ENCODE measurements at places on chromosomes 7 and 10.

DNA sequence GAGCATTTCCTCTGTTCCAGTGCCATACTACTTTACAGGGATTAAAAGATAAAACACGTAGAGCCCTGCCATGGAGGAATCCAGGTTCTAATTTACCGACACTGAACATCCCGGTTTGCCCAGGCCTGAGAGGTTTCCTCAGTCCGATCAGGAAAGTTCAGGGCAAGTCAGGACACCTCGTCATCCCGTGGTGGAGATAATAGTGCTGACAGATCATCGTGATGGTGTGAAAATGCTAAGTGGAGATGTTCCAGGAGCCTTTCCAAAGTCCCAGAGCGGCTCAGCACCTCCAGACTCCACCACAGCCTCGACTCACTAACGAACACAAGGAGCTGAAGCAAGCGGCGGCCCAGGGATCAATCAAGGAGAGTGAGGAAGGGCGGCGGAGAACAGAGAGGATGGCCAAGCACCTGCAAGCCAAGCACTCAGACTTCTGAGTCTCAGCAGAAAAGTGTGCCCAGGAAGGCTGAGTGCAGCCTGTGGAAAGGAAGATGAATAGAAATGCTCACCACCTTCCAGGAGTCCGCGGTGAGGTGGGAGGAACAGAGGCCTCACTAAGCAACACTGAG lies 103.7 kb upstream of the VWC2 start:
- no peak for DNase-seq

DNA sequence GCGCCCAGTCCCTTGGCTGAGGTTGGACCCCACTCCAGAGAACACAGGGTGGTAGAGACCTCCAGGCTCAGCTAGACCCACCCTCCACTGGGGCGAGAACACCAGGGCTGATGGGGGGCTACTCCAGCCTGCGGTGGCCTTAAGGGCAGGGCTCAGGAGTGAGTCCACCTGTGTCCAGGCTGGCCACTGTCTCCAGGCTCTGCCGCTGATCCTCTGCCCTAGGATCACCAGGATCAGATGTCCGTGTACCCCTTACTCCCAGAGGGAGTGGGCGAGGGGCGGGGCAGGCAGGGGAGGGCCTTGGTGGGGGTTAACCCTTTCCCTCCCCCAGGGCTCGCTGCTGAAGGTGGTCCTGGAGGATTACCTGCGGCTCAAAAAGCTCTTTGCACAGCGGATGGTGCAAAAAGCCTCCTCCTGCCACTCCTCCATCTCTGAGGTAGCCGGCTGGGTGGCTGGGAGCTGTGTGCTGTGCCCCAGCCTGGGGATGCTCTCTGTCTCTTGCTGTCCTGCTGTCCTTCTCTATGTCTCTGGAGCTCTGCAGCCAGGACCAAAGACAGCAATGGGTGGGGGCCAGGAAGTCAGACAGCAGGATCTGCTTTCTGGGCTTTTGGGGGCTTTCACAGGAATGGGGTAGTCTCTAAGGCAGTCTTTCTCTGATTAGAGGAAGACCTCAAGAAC lies 38.0 kb downstream of the PSAP start:
- no peak for DNase-seq

- DNase-seq: no peak
Measured at GRCh38 chr7:30841801-30842541, 69.7 kb upstream of the AQP1 start.

- DNase-seq: no peak
Measured at GRCh38 chr7:35874886-35875285, 74.0 kb downstream of the SEPTIN7 start.

DNA sequence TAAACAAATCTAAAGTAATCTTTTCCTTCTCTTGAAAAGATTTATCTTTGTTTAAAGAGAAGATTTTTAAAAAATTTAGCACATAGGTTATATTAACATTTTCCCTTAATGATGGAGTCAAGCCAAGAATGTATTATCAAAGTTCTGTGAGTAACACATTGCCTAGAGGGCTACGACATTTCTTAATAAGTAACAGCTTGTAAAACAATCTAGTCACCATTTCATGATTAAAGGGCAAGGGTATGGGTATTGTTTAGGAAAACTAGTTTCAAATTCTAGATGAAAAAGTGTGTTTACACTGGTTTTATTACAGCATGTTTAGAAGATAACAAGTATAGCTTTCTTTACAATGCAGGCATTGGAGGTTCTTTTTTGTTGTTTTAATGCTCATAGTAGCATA lies 28.6 kb upstream of the LAMB4 start:
- no peak for DNase-seq

DNA sequence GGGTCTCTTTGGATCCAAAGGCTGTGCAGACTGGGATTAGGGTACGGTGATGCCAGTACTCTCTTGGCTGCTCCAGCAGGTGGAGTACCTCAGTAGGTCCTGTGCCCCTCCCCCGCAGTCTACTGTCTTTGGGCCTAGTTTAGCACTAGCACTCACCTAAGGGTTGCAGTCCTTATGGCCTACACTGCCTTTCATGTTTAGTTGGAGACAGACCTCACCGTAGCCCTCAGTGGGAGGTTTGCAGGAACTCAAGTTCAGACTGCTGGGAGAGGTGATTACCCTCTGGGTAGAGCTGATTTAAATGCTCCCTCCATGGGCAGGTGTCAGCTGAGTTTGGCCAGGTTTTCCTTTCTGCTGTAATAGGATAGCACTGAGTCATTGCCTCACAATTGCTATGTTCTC lies 210.8 kb upstream of the TMEM196 start:
- peak; percentile 41 for DNase-seq

GRCh38 chr10:119333146-119333792 lies 125.9 kb downstream of the GRK5 start:
- no peak for DNase-seq

GRCh38 chr7:74307738-74308505 lies 18.7 kb downstream of the CLIP2 start:
- no peak for DNase-seq

GRCh38 chr10:97217299-97217698 lies 31.5 kb upstream of the SLIT1 start:
- no peak for DNase-seq

DNA sequence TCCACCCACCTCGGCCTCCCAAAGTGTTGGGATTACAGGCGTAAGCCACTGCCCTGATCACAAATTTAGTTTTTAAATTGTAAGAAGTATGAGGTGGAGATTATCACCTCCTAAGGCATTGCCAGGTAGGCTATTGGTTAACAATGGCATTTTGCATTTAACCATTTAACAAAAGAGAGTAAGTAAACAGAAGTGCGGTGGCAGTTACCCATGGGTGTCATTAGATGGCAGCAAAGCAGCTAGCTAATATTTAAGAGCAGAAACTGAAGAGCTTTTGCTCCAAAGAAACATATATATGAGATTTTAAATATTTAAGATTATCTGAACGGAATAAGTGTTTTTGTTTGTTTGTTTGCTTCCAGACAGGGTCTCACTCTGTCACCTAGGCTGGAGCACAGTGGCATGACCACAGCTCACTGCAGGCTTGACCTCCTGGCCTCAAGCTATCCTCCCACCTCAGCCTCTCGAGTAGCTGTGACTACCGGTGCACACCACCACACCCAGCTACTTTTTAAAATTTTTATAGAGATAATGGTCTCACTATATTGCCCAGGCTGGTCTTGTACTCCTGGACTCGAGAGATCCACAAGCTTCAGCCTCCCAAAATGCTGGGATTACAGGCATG lies 325.5 kb upstream of the C7orf33 start:
- DNase-seq: peak; percentile 39

- DNase-seq: no peak
Measured at GRCh38 chr7:105594034-105594433, 12.7 kb upstream of the EFCAB10 start.

DNA sequence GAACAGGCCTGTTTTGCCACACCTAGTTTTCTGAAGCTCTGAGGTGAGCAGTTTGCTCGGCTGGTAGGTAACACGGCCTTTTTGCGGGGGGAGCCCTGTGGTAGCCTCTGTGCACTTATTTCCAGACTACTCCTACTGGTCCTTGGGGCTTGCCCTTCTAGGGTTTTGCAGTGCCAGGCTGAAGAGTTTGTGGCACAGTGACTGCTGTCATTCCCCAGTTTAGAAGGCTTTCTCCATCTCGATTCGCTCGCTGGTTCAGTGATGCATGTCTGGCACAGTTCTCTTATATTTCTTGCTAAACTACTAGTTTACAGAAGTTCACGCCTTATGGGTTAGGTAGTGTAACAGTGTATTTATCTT lies 711 bp downstream of the KIF20B start:
- no peak for DNase-seq

Measured in H9 (cell line).